ENCODE measurements at places on chromosomes 16 and 17.

DNA sequence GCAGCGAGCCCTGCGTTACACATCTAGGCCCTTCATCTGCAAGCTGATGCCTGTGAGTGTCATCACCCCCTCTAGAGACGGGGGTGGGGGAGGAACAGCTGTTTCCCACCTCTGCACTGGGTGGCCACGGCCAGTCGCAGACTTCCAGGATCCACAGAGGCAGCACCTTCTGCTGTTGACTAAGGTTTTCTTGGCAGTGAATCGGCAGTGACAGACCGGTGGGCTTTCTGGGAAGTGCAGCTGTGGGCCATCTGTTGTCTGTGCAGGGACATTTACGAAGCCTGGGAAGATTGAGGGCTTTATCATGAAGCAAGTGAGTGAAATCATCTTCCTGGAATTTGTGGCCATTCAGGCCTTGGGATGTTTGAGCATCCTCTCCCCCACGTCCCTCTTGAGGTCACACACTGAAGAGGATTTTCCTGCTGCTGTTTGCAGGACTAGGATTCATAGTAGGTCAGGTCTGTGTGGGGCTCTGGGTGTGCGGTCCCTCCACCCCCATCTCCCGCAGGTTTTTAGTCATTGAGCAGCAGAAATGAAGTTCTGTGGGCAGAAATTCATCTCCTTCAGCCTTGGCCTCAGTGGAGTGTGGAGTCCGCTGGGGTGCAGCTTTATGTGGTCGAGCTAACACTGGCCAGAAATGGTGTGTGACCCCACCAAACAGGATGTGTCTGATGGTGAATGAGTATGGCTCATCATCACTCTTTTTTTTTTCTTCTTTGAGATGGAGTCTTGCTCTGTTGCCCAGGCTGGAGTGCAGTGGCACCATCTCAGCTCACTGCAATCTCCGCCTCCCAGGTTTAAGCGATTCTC is 12.0 kb downstream of the PGS1 start:
- DNase-seq = no peak

GRCh38 chr17:8628172-8628571 is 2.4 kb downstream of the MYH10 start:
- DNase-seq = no peak

DNA sequence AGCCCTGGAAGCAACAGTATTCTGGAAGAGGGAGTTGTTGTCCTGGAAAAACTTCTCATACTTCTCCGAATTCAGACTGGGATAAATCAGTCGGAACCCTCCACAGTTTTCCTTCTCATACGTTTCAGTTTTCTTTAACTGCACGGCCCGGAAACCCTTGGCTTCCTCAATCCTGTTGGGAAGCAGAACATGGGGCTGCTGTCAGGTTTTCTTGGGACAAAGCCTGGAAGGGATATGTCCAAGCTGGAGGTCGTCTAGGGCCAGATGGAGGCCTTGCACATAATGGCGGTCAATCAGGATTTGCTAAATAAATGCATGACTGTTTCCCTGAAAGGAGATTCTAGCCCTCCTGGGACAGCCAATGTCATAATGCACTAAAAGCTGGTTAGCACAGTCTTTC is 29.2 kb downstream of the TTLL6 start:
- DNase-seq = no peak

DNA sequence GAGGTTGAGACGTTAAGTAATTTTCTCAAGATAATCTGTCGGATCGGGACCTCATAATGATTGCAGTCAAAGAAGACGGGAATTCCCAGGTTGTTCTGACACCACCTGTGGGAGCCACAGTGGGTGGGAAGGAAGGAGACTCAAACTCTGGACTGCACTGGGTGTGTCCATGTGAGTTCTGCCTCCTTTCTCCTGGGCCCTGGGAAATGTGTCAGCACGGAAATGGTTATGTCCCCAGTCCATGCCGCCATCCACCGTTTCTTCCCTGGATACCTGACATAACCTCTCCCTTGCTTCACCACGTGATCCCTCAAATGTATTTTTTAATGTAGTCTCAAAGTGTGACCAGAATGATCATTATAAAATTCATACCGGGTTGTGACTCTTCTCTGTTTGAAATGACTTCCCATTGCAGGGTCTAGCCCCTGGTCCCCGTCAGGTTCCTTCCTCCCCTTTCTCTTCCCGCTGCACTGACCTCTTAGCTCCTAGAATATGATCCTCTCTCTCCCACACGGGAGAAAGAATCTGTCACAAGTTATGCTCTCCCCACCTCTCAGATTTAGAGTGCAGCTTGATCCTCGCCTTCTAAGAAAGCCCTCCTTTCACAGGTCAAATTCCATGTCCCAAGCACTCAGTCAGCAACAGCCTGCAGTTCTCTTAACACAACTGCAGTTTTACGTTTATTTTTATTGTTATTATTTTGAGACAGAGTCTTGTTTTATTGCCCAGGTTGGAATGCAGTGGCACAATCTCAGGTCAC is 820.0 kb upstream of the EEF2KMT start:
- DNase-seq = no peak

- no peak for DNase-seq
These were observed 12.5 kb downstream of the CEP295NL start for GRCh38 chr17:78890498-78890897.

DNA sequence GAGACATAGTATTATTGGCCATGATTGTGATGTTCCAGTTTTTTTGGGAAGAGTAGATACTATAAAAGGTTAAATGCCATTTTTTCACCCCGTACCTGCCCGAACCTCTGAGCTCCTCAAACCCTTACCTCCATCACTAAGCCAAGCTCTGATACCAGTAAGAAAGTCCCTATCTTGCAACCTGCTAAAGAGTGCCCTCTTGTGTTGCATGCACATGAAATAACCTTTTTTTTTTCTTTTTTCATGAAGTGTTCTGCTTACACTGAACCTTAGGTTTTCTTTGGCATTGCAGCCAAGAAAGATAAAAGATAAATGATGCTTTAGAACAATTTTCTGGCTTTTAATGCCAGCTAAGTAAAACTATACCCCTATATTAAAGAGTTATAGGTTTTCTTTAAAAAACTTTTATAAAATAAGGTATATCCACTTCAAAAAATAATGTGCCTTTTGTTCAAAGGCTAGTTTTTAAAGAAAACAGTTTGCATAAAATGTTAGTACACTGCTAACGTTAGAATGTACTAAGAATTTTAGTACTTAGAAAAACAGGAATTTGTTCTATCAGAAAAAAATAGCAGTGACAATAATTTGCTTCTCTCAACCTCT is 295.3 kb upstream of the PMFBP1 start:
- DNase-seq = no peak
